ENCODE measurements at places on chromosomes 12 and 14.

DNA sequence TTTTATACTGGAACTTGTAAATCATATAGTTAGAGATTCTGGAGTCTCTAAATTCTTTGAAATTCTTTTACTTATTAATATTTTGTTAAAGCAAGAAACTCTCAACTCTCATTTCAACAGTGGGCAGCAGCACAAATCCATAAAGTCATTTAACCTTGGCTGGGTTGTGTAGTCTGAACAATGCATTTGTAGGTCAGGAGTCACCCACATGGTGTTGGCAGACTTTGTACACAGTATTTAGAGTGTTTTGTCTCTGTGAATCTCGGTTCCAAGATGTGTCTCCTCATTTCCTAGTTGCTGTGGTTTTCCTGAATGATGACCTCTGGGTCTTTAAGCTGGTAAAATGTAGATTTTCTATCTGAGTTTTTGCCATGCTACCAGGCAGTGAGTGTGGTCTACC is 20.8 kb upstream of the STRAP start:
- DNase-seq, result no peak

DNA sequence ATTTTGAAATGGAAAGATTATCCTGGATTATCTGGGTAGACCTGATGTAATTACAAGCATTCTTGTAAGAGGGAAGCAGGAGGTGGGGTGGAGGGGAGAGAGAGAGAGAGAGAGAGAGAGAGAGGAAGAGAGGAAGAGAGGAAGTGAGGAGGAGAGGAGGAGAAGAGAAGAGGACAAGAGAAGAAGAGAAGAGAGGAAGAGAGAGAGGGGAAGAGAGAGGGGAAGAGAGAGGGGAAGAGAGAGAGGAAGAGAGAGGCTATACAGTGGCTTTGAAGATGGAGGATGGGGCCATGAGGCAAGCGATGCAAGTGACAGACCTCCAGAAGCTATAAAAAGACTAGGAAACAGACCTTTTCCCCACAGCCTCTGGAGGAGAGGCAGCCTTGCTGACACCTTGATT is 13.7 kb upstream of the CHST11 start:
- DNase-seq, result no peak

DNA sequence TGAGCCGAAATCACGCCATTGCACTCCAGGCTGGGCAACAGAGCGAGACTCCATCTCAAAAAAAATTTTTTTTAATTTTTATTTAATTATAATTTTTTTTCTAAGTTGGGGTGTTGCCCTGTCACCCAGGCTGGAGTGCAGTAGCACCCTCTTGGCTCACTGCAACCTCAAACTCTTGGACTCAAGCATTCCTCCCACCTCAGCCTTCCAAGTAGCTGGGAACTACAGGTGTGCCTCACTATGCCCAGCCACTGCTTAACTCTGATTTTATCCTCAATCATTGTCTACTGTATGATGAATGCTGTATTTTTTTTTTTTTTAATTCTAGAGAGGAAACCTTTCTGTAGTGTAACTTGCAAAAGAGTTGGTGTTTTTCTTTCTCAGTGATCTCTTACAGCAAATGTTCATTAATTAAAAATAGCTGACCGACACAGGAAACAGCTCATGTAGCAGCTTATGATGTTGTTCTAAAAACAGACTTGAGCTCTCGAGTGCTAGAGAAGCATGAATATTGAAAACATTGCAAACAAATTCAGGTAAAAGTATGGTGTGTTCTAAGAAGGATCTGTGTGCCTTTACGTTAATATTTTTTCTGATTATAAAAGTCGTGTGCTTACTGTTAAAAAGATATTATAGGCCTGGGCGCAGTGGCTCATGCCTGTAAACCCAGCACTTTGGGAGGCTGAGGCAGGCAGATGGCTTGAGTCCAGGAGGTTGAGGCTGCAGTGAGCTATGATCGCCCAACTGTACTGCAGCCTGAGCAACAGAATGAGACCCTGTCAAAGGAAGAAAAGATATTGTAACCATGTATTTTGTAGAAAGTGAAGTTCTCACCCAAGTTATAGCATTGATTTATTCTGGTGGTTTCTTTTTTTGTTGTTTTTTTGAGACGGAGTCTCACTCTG is 68.9 kb downstream of the FGD4 start:
- no peak for DNase-seq

GRCh38 chr14:74240794-74241651 is 1.8 kb downstream of the VSX2 start:
- DNase-seq, result no peak

GRCh38 chr14:26323869-26324268 is 274.0 kb downstream of the NOVA1 start:
- no peak for DNase-seq

DNA sequence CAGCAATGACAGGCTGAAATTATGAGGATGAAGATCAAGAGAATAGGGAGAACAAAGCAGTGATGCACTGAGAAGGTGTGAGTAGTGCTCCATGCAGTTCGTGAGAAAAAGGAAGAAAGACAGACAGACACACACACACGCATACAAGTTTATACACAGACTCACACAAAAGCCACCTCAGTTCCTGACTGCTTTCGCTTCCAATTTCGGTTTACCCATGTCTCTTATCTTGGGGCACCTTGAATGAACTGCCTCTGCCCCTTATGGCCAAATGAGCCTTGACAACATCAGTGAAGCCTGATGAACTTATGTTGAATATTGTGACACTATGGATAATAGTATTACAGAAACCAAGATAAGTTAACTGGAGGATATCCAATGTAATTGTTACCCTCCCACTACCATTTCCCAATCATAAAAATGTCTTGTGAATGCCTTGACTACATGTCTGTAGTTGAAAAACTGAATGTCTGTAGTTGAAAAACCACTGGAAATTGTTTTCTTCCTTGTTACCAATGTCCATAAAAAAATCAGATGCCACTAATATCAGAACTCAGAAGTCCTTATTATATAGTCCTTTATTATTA is 380.4 kb upstream of the DDHD1 start:
- DNase-seq, result no peak

- no peak for DNase-seq
Observed at GRCh38 chr12:47270782-47271664, 191.3 kb upstream of the AMIGO2 start.

DNA sequence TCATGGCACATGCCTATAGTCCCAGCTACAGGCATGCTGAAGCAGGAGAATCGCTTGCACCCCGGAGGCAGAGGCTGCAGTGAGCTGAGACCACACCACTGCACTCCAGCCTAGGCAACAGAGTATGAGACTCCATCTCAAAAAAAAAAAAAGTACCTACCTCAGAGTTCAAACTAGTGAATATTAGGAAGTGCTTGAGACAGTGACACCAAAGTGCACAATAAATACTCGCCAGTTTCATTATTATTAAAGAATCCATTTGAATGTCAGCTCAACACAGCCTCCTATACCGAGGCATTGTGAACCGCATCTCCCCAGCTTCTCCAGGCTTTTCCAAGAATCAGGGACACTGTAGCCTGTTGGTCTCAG is 5.0 kb downstream of the GAPDH start:
- no peak for DNase-seq

DNA sequence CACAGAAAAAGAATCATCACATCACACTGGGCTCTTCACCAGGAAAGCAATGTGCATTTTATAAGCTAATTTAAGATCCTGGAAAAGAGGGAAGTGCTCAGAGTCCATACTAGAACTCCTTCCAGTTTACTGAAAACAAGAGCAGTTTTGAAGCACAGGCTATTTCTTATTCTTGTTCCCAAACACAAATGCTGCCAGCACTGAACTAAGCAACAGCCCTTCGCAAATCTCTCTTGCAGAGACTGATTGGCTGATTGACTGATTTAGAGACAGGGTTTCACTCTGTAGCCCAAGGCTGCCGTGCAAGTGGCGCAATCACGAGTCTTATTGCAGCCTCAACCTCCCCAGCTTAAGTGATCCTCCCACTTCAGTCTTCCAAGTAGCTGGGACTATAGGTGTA is 44.8 kb downstream of the BCL2L14 start:
- no peak for DNase-seq

DNA sequence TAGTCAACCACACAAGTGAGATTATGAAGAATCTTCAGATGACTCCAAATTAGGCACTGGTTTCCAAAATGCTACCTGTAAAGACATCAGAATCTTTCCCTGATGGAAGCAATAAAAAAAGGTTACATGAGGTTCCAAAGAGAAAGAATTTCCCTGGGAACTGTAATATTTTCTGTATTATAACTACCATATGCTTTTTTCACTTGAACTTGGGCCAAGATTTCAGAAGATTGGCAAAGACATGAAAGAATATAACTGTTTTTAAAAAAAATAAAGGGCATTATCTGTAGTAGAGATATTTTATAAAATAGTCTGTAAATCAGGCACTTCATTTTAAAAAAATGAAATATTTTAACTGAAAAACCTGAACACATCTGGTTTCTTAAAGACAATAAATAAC is 12.9 kb downstream of the HECTD1 start:
- no peak for DNase-seq

DNA sequence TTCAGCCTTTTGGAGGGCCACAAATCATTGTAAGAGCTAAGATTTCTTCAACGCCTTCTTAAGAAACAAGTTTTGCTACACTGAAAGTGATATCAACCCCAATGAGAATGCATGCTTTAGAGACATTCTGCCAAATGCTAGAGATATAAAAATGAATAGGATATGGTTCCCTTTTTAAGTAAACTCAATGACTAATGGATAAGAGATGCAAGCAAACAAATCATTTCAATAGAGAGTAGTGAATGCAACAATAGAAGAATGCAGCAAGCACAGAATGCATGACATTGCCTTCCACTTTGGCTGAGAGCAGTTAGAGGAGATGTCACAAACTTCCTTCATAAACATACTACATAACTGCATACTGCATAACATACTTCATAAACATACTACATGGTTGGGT is 116.4 kb downstream of the PDZRN4 start:
- no peak for DNase-seq

DNA sequence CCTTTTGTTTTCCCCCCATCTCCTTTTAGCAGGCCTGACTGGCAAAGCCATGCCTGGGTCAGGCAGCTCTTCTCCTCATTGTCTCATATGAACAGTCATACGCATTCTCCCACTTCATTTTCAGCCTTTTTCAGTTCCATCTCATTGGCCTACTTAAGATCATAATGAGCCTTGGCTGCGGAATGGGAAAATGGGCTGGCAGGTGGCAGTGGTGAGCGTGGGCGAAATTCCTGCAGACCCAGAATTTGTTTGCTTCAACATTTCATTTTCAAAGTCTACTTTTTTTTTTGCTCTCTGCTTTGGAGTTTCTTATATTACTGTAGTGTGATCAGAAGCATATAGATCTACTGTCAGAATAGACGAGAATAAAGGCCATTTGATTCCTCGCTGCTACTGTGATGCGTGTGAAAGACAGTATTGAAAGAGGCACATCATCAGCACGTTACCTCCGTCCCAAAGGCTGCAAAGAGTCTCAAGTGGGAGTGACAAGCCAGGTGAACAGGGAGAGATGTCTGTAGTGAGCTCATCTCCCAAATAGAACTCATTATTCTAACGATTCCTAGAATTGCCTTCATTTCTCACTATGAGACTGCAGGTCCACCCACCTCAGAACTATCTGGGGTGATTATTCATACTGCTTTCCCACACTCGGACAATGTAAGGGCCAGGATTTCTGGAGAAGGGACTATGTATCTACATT is 73.7 kb downstream of the TBK1 start:
- DNase-seq, result no peak

- DNase-seq, result no peak
Observed at GRCh38 chr12:88361493-88361892, 218.8 kb downstream of the KITLG start.

DNA sequence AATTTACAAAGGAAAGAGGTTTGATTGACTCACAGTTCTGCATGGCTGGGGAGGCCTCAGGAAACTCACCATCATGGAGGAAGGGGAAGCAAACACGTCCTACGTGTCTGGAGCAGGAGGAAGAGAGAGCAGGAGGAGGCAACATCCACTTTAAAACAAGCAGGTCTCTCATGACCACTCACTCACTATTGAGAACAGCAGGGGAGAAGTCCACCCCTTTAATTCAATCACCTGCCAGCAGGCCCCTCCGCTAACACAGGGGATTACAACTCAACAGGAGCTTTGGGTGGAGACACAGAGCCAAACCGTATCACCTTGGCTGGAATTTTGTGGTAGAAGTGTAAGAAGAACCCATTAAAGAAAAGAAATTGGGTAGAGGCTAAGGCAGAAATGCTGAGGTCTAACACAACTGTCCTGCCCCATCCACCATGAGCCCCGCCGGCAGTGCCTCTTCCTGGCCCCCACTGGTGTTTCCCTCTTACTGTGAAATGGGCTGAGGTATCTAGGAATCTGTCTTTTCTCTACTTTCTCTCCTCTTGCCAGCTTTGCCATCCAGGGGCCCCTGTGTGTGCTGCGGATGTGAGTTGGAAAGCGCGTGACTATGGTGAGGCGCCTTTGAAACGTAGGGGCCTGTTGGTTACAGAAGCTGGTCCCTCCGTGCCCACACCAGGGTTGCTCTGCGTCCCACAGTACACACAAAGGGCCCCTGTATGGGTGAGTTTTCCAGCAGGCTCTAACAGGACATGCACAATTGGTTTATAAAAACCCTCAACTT is 108.0 kb upstream of the TMEM132D start:
- DNase-seq, result no peak

All from left forelimb (tissue), 1 donor.